CD8-positive, alpha-beta memory T cell (primary cell): ENCODE measurements at places on chromosomes 11 and 22. TPM values are rescaled to one million over a fixed set of nuclear protein-coding genes. Genes with fewer than 3 reads are reported as not detected.
A peak's percentile ranks its signal among the peaks of the same experiment; 100 is the strongest.

GRIK4 gene
- polyA plus RNA-seq: not detected

C11orf86 gene
- not detected for polyA plus RNA-seq

CCDC188 gene
- polyA plus RNA-seq: not detected

- peak; percentile 26 for DNase-seq
Observed at GRCh38 chr11:70581991-70582885, 183.9 kb downstream of the CTTN start.

- no peak for DNase-seq
Observed at GRCh38 chr22:42837556-42837955, 19.5 kb downstream of the ARFGAP3 start.

- DNase-seq: no peak
Observed at GRCh38 chr11:57095417-57095816, 86.3 kb upstream of the LRRC55 start.

DNA sequence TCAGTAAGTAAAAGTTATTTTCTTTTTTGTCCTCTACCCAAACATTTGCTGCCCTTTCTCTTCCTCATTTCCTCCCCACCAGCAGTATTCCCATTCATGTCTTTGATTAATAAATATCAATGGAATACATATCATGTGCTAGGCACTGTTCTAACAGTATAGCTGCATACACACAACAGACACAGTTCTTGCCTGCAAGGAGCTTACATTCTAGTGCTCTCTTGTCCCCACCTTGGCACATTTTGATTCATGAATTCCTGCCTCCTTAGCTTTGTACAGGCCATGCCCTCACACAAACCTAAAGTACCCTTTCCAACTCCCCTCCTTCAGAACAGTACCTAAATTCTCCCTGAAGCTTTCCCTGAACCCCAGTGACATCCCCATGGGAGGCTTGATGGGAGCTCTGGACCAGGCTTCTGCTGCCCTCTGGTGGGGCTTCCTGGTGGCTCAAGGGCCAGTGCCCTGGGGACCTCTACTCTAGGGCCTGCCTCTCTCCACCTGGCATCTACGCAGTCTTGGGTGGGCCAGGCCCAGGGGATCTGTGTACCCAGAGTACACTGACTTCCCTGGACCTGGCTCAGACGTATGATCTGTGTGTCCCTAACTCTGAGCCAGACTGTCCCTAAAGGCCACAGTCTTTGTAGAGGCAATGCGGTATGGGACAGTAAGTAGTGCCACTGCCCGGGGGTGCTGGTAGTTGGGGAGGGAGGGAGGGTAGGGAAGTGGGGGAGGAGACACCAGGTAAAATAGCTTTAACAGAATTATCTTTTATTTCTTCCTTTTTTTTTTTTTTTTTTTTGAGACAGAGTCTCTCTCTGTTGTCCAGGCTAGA lies 14.1 kb downstream of the RPS13 start:
- DNase-seq: peak; percentile 49

DNA sequence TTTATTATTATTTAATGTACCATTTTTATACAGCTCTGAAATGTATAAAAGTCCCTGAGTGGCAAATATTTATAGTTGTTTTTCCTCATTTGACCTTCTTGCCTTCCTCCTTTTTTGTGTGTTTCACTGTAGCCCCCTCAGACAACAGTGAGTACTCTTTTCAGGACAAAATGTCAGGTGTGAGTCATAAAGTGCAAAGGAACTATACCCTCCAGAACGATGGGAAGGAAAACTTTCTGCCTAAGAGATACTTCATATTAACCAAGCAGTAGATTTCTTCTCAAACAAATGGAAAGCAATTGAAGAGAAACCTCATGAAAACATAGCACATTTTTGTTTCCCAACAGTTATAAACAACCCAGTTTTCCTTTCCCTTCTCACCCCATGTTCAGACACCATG lies 16.1 kb upstream of the MS4A7 start:
- no peak for DNase-seq

- DNase-seq: no peak
Observed at GRCh38 chr22:40310081-40310767, 36.1 kb upstream of the ADSL start.
